ENCODE measurements at places on chromosomes 3 and 15. TPM values are rescaled to one million over a fixed set of nuclear protein-coding genes. Genes with fewer than 3 reads are reported as not detected.

GRCh38 chr15:29731865-29732264 lies 90.4 kb downstream of the TJP1 start:
- H3K36me3 ChIP-seq = peaks cover 87% of the 10 kb centered on the region
- H3K4me1 ChIP-seq = no peaks in the 10 kb centered on the region
- H3K27me3 ChIP-seq = no peaks in the 10 kb centered on the region
- DNase-seq = no peak

DNA sequence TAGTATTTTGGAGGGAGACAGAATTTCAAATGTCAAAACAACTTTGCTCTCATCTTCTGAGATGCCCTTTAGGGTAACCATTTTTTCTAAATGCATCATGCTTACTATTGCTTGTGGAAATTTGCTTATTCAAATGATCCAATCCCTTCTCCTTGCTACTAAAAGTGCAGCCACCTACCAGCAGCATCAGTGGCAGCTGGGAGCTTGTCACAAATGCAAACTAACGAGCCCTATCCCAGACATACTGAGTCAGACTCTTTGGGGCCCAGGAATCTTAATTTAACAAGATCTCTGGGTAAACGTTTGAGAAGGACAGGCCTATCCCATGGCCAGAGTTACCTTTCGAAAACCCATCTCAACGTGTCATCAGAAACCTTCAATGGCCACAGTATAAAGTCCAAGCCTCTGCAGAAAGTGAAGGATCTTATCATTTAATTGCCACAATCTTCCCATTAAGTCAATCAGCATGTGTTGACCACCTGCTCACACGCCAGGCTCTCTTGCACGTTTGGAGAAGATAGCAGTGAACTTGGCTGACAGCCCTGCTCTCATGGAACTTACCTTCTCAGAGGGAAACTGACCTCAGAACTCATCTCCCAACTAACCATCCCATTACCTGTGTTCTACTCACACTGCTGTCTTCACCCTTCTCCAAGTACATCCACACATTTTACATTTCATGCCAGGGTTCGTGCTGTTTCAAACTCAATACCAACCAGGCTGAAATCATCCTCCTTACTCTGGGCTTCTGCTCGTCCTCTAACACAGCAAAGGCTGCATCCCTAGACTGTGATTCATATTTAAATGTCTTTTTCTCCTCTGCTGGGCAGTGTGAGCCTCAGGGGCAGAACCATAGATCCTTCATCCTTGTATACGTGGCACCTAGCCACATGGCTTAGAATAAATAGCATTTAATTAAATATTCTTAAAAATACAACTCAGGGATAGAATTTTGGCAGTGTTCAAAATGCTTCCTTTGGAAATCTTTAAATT lies 24.8 kb upstream of the VGLL4 start:
- H3K27ac ChIP-seq = no peak overlapping the region
- no peaks in the 10 kb centered on the region for H3K27me3 ChIP-seq
- DNase-seq = no peak
- no peaks in the 10 kb centered on the region for H3K36me3 ChIP-seq
- no peak overlapping the region for H3K4me3 ChIP-seq
- H3K4me1 ChIP-seq = peaks cover 20% of the 10 kb centered on the region

GRCh38 chr3:169467751-169468150 lies 195.8 kb downstream of the MECOM start:
- no peak for DNase-seq
- no peaks in the 10 kb centered on the region for H3K4me1 ChIP-seq
- no peaks in the 10 kb centered on the region for H3K36me3 ChIP-seq
- no peak overlapping the region for H3K27ac ChIP-seq

- no peak overlapping the region for H3K4me3 ChIP-seq
- no peaks in the 10 kb centered on the region for H3K36me3 ChIP-seq
- DNase-seq = peak; percentile 45
- H3K27ac ChIP-seq = no peak overlapping the region
Observed at GRCh38 chr3:15276028-15276724, 56.2 kb downstream of the SH3BP5 start.

DNA sequence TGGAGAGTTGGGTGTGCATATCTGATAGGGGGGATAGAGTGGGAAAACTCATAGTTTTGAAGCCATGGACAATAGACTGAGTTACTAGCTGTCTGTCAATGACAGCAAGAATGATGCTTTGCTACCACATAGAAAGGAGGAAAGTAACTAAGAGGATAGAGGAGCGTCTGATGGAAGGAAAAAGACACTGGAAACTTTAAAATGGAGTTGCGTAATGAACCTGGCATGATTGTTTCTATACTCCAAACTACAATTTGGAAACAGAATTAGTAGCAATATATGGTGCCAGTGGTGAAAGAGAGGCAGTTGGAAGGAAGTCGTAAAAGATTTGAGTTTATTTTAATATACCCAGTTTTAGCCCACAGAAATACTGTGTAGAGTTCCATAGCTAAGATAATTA lies 163.6 kb downstream of the TUSC7 start:
- DNase-seq = no peak
- no peaks in the 10 kb centered on the region for H3K27me3 ChIP-seq
- no peak overlapping the region for H3K27ac ChIP-seq
- no peaks in the 10 kb centered on the region for H3K4me1 ChIP-seq
- no peak overlapping the region for H3K4me3 ChIP-seq

DNA sequence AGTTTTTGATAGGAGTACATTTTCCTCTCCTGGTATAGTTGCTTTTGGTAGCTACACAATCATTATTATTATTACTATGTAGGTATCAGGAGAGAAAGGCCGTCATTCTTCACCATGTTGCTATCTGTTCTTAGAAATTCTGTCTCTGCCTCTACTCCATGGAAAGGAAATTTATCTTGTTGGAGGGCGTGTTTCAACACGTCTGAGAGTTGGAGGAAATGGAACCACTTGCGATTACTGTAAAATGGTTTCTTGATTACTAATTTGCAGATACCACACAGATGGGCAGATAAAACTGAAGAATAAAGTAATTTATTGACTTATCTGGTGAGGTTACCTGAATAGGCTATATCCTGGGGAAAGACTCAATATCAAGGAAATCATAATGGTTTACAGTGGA lies 488.4 kb downstream of the NR2F2 start:
- no peaks in the 10 kb centered on the region for H3K36me3 ChIP-seq
- no peak for DNase-seq
- no peaks in the 10 kb centered on the region for H3K4me1 ChIP-seq
- H3K27me3 ChIP-seq = no peaks in the 10 kb centered on the region

- no peak for DNase-seq
- H3K36me3 ChIP-seq = no peaks in the 10 kb centered on the region
- no peak overlapping the region for H3K27ac ChIP-seq
- no peak overlapping the region for H3K4me3 ChIP-seq
- H3K27me3 ChIP-seq = no peaks in the 10 kb centered on the region
Observed at GRCh38 chr3:29590012-29590411, 309.1 kb downstream of the RBMS3 start.

- no peak overlapping the region for H3K27ac ChIP-seq
- H3K4me3 ChIP-seq = no peak overlapping the region
- H3K27me3 ChIP-seq = no peaks in the 10 kb centered on the region
- no peak for DNase-seq
Observed at GRCh38 chr15:61951949-61952348, 108.3 kb downstream of the VPS13C start.

- no peaks in the 10 kb centered on the region for H3K27me3 ChIP-seq
- H3K27ac ChIP-seq = no peak overlapping the region
- DNase-seq = no peak
- H3K4me1 ChIP-seq = no peaks in the 10 kb centered on the region
Observed at GRCh38 chr3:60094392-60094947, 1044.6 kb upstream of the CFAP20DC start.

Gene CHRNA5
- total RNA-seq = not detected

Gene XCR1
- total RNA-seq = not detected

Gene GPR160
- 7.3 TPM for total RNA-seq

Gene GRAMD2A
- total RNA-seq = not detected
